ENCODE measurements at places on chromosomes 12 and 14.

DNA sequence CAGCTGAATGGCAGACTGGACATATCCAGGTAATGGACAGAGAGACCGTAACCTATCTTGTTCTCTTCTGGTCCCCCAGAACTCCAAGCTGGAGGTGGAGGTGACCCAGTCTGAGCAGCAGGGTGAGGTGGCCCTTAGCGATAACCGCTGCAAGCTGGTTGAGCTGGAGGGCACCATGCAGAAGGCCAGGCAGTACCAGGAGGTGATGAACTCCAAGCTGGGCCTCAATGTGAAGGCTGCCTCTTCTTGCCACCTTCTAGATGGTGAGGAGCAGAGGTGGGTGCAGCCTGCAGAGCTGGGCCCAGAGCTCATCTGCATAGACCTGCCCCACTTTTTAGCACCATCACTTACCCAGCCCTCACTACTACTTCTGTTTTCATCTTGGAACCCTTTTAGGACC is 7.2 kb upstream of the KRT86 start:
- DNase-seq, result no peak
- H3K4me3 ChIP-seq, result no peak overlapping the region
- no peaks in the 10 kb centered on the region for H3K36me3 ChIP-seq
- peaks cover 42% of the 10 kb centered on the region for H3K27me3 ChIP-seq

GRCh38 chr14:93430315-93431035 is at the start of gene UNC79:
UNC79 (plus strand) TSS chr14:93430939; CDS start chr14:93431030, 91 bp downstream.
- no peaks in the 10 kb centered on the region for H3K36me3 ChIP-seq
- H3K27me3 ChIP-seq, result peaks cover 39% of the 10 kb centered on the region

DNA sequence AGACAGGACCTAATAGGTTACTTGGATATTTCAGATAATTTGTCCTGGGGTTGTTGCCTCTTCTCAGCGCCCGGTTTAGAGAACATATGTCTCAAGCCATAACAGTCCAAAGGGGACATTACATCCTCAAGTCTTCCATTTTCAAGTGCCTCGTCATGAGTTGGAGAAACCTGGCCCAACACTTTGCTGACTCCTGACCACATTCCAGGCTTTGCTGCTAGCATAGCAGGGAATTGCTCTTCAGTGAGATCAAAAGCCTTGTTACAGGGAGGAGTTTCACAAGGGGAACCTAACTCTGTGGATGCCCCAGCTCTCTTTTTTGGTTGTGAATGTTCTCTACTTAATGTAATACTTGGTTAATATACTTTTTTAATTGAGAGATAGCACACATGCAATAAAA is 8.2 kb upstream of the MMP19 start:
- peaks cover 9% of the 10 kb centered on the region for H3K4me1 ChIP-seq
- no peaks in the 10 kb centered on the region for H3K36me3 ChIP-seq
- H3K27ac ChIP-seq, result no peak overlapping the region

- H3K27ac ChIP-seq, result no peak overlapping the region
- peaks cover 4% of the 10 kb centered on the region for H3K27me3 ChIP-seq
- DNase-seq, result no peak
These were observed 47.6 kb upstream of the HIF1A start for GRCh38 chr14:61647704-61648103.

DNA sequence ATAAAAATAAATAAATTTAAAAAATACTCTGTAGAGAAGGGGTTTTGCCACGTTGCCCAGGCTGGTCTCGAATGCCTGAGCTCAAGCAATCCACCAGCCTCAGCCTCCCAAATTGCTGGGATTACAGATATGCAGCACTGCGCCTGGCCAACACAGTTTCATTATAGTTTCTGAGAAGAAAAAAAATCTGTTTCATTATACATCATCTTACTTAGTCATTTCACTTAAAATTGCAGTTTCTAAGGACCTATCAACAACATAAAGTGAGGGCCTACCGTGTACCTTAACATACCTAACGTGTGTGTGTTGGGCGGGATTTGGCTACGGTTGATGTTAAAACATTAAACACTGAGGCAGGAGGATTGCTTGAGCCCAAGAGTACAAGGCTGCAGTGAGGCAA is 28.3 kb downstream of the P2RX2 start:
- H3K4me1 ChIP-seq, result peaks cover 3% of the 10 kb centered on the region
- no peaks in the 10 kb centered on the region for H3K27me3 ChIP-seq
- H3K36me3 ChIP-seq, result peaks cover 16% of the 10 kb centered on the region
- no peak overlapping the region for H3K27ac ChIP-seq
- H3K4me3 ChIP-seq, result no peak overlapping the region

GRCh38 chr12:128643155-128643554 is 180.6 kb downstream of the SLC15A4 start:
- no peak for DNase-seq
- no peaks in the 10 kb centered on the region for H3K4me1 ChIP-seq
- no peaks in the 10 kb centered on the region for H3K36me3 ChIP-seq
- no peak overlapping the region for H3K27ac ChIP-seq
- no peak overlapping the region for H3K4me3 ChIP-seq
- no peaks in the 10 kb centered on the region for H3K27me3 ChIP-seq

- H3K4me1 ChIP-seq, result no peaks in the 10 kb centered on the region
- no peak for DNase-seq
- no peak overlapping the region for H3K27ac ChIP-seq
- no peaks in the 10 kb centered on the region for H3K36me3 ChIP-seq
- H3K27me3 ChIP-seq, result peaks cover 6% of the 10 kb centered on the region
- no peak overlapping the region for H3K4me3 ChIP-seq
These were observed 19.1 kb downstream of the TUNAR start for GRCh38 chr14:95895720-95896119.

GRCh38 chr14:91338379-91338778 is 79.2 kb downstream of the CCDC88C start:
- H3K4me1 ChIP-seq, result peaks cover 9% of the 10 kb centered on the region
- H3K4me3 ChIP-seq, result no peak overlapping the region
- H3K27ac ChIP-seq, result no peak overlapping the region
- peaks cover 22% of the 10 kb centered on the region for H3K36me3 ChIP-seq

DNA sequence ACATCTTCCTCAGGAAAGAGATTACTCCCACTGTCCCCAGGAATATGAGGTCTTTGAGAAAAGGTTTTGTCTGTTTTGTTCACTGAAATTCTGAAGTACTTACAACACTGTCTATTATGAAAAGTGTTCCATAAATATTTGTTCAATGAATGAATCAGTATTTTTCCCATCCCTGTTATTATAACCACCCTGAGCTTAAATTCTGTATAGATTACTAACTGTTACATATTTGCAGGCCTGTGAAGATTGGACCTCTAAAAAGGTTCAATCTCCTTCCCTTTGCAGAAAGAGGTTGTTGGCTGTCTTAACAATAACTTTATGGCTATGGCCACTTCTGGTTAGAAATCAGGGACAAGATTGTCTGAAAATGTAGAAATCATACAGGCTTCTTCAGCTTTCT is 174.5 kb upstream of the NPAS3 start:
- no peak overlapping the region for H3K27ac ChIP-seq
- H3K4me3 ChIP-seq, result no peak overlapping the region
- DNase-seq, result no peak
- H3K27me3 ChIP-seq, result peaks cover 2% of the 10 kb centered on the region
- H3K4me1 ChIP-seq, result no peaks in the 10 kb centered on the region
- H3K36me3 ChIP-seq, result no peaks in the 10 kb centered on the region

GRCh38 chr14:50109342-50109741 is 7.0 kb downstream of the VCPKMT start:
- H3K27me3 ChIP-seq, result no peaks in the 10 kb centered on the region
- H3K36me3 ChIP-seq, result peaks cover 10% of the 10 kb centered on the region
- peaks cover 18% of the 10 kb centered on the region for H3K4me1 ChIP-seq
- H3K27ac ChIP-seq, result no peak overlapping the region

DNA sequence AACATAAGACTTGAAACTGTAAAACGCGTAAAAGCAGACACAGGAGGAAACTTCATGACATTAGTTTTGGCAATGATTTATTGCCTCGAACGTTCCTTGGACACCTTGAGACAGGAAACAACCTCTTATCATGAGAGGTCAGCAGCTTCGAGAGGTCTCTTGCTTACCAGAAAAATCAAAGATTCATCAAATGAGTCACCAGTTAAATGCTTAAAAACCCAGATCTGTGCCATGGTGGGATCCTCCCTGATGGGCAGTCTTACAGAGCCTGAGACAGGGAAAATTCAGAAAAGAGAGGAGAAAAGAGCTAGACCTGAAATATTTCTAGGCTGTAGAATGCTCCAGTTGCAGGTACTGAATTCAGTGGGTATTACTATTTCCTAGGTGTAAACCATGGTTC is 1093.9 kb downstream of the AACS start:
- no peaks in the 10 kb centered on the region for H3K4me1 ChIP-seq
- H3K27me3 ChIP-seq, result no peaks in the 10 kb centered on the region
- H3K4me3 ChIP-seq, result no peak overlapping the region
- no peak overlapping the region for H3K27ac ChIP-seq
- DNase-seq, result no peak
- H3K36me3 ChIP-seq, result no peaks in the 10 kb centered on the region

DNA sequence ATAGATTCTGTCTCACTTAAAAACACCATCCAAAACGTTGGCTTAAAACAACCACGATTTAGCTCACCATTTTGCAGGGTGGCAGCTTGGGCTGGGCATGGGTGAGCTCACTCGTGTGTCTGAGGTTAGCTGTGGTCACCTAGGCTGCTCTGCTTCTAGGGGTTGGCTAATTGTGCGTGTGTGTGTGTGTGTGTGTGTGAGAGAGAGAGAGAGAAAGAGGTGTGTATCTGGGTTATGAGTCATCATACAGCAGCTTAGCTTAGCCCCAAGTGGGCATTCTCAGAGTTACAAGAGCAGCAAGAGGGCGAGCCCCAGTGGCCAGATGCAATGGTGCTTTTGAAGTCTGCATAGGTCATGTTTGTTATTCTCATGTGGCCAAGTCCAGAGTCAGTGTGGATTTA is 6.0 kb downstream of the FBXW8 start:
- H3K4me3 ChIP-seq, result peak overlapping the region; percentile 52
- H3K27me3 ChIP-seq, result no peaks in the 10 kb centered on the region
- H3K4me1 ChIP-seq, result peaks cover 55% of the 10 kb centered on the region

DNA sequence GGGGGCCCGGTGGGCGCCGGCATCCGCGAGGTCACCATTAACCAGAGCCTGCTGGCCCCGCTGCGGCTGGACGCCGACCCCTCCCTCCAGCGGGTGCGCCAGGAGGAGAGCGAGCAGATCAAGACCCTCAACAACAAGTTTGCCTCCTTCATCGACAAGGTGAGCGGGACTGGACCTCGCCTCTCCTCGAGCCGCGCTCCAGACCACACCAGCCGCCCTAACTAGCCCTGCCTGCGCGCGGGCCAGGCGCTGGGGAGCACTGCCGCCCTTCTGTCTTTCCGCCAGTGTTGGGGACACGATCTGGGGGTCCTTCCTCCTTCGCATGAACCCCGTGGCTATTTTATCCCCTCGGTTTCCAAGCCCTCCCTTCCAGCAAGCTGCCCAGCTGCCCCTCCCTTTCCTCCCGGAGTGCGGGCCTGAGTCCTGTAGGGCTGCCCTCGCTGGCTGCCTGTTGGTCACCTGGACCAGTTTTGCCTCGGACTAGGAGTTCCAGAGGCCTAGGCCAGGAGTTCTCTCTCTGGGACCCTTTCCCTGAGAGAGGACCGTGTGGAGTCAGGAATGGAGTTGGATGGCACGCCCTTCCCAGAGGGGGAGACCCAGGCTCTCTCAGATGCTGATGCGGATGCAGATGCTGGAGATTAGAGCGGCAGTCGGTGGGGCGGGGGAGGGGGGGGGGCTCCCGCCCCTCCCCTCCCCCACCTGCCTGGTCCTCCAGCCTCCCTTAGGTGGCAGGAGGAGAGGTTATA is 592 bp downstream of the KRT7 start:
- H3K36me3 ChIP-seq, result no peaks in the 10 kb centered on the region
- peaks cover 63% of the 10 kb centered on the region for H3K27me3 ChIP-seq
- H3K4me3 ChIP-seq, result no peak overlapping the region
- peak; percentile 22 for DNase-seq

GRCh38 chr12:1918884-1919236 is 408 bp upstream of the CACNA2D4 start:
- H3K27ac ChIP-seq, result no peak overlapping the region
- no peak for DNase-seq
- no peak overlapping the region for H3K4me3 ChIP-seq
- H3K27me3 ChIP-seq, result peaks cover 19% of the 10 kb centered on the region

GRCh38 chr14:96271421-96271762 is 15.4 kb downstream of the BDKRB1 start:
- no peak for DNase-seq
- H3K4me1 ChIP-seq, result no peaks in the 10 kb centered on the region
- no peak overlapping the region for H3K4me3 ChIP-seq

DNA sequence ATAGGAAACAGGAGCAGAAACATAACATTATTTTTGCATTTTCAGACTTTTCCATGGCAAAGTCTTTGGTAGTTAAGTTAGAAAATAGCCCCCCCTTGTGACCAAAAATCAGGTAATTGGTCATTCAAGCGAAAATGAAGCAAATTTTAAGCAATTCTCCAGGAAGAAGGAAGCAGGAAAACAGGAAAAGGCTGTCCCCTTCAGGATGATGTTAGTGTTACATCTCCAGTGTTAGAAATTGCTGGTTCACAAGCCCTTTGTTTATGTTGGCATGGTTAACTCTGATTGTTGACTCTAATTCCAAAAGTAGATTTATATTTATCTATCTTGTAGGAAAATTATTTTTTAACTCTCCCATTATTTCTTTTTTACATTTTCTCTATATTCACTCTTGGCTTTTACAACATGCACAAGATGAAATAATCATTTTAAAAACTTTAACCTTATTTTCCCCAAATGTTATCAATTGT is 18.8 kb upstream of the GAS2L3 start:
- no peaks in the 10 kb centered on the region for H3K36me3 ChIP-seq
- H3K27me3 ChIP-seq, result peaks cover 5% of the 10 kb centered on the region
- no peak overlapping the region for H3K4me3 ChIP-seq
- DNase-seq, result no peak
- H3K4me1 ChIP-seq, result no peaks in the 10 kb centered on the region
- no peak overlapping the region for H3K27ac ChIP-seq

All from activated naive CD8-positive, alpha-beta T cell treated with anti-CD3 and anti-CD28 coated beads, Interleukin-2, amount 10 ng/mL, durations not matched to agents 7 days and 5 days (primary cell).